ENCODE measurements at places on chromosomes 7 and 10. TPM values are rescaled to one million over a fixed set of nuclear protein-coding genes. Genes with fewer than 3 reads are reported as not detected.

GRCh38 chr7:3917436-3917835 lies 616.4 kb downstream of the SDK1 start:
- peaks cover 3% of the 10 kb centered on the region for H3K4me1 ChIP-seq
- H3K27ac ChIP-seq, result no peak overlapping the region
- DNase-seq, result no peak
- no peaks in the 10 kb centered on the region for H3K36me3 ChIP-seq
- no peak overlapping the region for H3K4me3 ChIP-seq

- no peak for DNase-seq
- H3K4me1 ChIP-seq, result peaks cover 9% of the 10 kb centered on the region
- peaks cover 4% of the 10 kb centered on the region for H3K36me3 ChIP-seq
- H3K27me3 ChIP-seq, result no peaks in the 10 kb centered on the region
- H3K4me3 ChIP-seq, result no peak overlapping the region
Observed at GRCh38 chr7:70752794-70753241, 379.1 kb upstream of the GALNT17 start.

DNA sequence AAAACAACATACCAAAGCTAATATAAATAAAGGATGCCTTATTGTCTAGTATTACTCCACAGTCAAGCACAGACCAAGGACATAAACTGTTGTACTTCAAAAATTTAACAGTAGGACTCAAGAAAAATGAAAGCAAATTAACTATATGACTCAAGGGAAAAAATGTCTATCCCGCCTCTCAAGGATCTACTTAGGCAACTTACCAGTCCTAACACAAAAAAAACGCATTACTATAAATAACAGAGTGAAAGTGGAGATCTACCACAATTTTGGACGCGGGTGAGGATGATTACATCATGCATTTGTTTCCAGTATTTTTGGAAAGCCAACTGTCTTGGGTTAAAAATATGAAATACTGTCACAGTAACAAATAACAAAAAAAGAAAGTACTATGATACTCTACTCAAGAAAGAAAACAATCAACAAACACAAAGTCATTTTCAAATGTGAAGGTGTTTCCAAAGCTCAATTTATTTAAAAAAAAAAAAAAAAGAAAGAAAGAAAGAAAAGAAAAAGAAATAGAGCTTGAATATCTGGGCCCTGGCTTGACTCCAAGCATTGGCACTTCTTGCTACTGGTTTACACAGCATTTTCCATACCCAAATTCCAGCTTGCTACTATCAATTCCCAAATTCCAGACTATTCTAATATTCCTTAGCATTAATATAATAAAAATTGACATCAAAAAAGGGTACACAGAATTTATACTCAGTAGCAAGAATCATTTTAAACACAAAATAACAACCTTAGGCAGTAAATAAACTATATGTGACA lies 99.4 kb downstream of the RSU1 start:
- no peaks in the 10 kb centered on the region for H3K4me1 ChIP-seq
- DNase-seq, result no peak
- H3K36me3 ChIP-seq, result peaks cover 14% of the 10 kb centered on the region
- H3K27ac ChIP-seq, result no peak overlapping the region

The TMEM178B gene
- 0.96 TPM for total RNA-seq

The SPDYE6 gene
- not detected for total RNA-seq
